ENCODE measurements at places on chromosomes 4 and X. TPM values are rescaled to one million over a fixed set of nuclear protein-coding genes. Genes with fewer than 3 reads are reported as not detected.

Gene TIGD2
- total RNA-seq: 7.1 TPM

Gene TMLHE
- total RNA-seq: 7.8 TPM

Gene GPR34
- not detected for total RNA-seq

Gene RADX
- total RNA-seq: 2.7 TPM

Gene SRPK3
- total RNA-seq: 0.24 TPM
